D721Med (cell line): ENCODE measurements at places on chromosomes 2 and 18.

- DNase-seq: no peak
These were observed 758.4 kb upstream of the KLHL29 start for GRCh38 chr2:22626621-22627020.

DNA sequence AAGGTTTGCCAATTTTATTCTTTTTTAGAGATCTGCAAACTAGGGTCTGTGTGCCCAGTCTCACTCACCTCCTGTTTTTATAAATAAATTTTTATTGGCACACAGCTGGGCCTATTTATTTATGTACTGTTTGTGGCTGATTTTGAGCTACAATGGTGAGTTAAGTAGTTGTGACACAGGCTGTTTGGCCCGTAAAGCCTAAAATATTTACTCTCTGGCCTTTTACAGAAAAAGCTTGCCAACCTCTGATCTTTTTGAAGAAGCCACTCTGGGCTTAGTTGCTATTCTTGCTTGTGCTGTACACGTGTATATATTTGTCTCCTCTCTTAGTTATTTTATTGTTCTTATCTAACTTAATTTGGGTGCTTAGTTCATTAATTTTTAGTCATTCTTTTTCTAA is 14.5 kb downstream of the NAB1 start:
- DNase-seq: no peak

- no peak for DNase-seq
These were observed 223.0 kb upstream of the DOK6 start for GRCh38 chr18:69177702-69178101.

DNA sequence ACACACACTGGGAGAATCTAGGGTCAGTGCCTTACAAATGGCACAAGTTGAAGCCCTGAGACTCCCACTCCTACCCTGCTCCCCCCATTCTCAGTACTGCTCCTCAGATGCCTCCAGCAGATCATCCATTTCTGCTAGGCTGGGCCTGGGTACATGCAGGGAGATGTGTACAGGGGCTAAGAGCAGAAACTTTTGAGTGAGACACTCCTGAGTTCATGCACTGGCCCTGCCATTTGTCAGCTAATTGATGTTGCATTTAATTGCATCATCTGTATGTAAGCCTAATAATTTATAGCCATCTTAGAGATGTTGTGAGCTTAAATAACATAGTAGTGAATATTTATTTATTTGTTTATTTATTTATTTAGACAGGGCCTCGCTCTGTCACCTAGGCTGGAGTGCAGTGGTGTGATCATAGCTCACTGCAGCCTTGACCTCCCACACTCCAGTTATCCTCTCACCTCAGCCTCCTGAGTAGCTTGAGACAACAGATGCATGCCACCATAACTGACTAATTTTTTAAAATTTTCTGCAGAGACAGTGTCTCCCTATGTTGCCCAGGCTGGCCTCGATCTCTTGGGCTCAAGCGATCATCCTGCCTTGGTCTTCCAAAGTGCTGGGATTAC is 4.8 kb upstream of the CASP8 start:
- DNase-seq: no peak

DNA sequence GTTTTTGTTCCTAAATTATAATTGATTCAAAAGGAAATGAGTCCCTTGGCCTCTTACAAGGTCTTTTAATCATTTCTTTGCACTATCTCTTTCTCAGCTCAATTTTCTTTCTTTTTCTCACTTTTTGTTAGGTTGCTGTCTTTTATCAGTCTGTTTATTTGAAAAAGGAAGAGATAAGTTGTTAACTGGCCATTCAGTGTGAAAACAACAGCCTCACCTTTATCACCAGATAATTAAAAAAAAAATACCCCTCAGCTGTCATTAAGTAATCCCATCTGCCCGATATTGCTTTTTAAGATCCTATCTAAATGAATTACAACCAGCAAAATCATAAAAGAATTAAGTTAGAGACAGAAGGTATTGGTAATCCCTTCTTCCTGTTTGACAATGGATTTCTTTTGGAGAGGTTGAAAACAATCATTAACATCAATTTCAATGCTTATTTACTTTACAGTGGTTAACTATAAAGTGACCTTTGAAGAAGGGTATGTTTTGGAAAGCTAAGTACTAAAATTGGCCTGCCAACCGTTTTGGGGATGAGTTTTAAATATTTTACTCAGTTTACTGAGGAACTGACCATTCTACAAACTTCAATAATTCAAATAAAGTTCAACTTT is 104.9 kb downstream of the TGIF1 start:
- DNase-seq: no peak

GRCh38 chr2:175282300-175282699 is 100.8 kb upstream of the ATP5MC3 start:
- DNase-seq: no peak

DNA sequence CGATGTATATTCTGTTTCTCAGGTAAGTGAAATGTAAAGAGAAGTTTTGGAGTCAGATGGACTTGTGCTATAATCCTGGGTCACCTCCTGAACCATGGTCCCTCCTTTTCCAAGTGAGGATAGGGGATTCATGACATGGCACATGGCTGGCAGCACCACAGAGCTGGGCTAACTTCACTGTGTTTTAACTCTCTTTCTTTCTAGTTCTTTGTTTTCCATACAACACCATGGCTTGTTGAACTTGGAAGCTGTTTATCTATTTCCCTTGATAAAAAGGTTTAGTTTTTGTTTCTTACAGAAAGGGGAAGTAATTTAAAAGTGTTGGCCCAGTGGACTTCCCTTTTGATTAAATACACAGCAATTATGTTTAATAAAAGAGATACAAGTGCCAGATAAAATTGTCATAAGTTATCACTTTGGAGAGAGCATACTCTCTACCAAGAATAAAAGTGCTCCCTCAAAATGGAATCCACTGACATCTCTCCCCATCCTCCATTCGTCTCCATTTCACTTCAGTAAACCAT is 90.4 kb downstream of the PLCL1 start:
- DNase-seq: no peak

DNA sequence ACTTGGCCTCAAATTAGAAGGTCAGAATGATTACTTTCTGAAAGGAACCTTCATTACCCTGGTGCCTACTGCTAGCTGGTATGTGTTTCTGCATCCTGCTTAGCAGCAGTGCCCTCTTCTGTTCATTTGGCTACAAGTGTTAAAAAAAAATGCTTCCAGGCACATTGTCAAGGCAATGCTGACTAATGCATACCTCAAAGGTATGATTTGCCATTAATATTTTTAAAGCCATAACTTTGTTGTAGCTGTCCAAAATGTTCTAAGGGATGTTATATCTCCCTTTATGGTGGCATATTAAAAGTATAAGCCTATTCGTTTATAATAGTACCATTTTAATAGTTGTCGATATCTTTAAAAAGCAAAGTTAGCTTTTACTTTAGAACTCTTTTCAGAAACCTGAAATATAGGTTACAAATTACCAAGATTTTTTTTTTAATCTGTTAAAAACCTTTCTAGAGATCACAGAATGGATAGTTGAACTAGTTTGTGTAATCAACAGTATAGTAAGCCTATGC is 52.0 kb upstream of the FAM171B start:
- DNase-seq: peak; percentile 23

DNA sequence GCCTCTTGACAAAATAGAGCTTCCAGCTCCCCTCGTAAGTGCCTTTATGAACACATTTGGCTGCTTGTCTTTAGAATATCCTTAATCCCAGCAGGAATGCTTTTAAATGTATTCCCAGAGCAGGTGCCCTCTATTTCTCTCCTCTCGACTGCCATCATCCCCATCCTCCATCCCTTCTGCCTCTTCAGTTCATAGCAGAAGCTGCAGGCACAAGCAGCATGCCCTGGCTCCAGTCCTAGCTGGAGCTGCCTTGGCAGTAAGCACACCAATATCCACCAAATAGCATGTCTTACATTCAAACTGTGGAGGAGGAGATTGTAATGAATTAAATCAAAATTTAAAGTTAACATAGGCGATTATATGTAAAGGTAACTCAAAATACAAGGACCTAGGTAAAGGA is 891.3 kb upstream of the SLC39A10 start:
- no peak for DNase-seq

DNA sequence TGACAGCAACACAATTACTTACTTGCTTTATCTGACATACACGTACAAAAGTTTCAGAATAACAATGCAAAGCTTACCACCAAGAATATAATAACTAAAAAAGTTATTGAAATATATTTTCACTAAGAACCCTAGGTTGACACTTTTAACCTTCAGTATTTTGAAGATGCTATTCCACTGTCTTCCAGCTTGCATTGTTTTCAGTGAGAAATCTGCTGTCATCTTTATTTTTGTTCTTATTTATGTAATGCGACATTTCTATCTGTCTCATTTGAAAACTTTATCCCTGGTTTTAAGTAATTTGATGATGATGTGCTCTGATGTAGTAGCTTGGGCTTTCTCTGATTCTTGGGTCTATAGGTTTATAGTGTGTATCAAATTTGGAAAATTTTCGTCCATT is 165.0 kb upstream of the SMIM21 start:
- DNase-seq: no peak

- no peak for DNase-seq
These were observed 30.5 kb downstream of the HPCAL1 start for GRCh38 chr2:10333247-10333613.

DNA sequence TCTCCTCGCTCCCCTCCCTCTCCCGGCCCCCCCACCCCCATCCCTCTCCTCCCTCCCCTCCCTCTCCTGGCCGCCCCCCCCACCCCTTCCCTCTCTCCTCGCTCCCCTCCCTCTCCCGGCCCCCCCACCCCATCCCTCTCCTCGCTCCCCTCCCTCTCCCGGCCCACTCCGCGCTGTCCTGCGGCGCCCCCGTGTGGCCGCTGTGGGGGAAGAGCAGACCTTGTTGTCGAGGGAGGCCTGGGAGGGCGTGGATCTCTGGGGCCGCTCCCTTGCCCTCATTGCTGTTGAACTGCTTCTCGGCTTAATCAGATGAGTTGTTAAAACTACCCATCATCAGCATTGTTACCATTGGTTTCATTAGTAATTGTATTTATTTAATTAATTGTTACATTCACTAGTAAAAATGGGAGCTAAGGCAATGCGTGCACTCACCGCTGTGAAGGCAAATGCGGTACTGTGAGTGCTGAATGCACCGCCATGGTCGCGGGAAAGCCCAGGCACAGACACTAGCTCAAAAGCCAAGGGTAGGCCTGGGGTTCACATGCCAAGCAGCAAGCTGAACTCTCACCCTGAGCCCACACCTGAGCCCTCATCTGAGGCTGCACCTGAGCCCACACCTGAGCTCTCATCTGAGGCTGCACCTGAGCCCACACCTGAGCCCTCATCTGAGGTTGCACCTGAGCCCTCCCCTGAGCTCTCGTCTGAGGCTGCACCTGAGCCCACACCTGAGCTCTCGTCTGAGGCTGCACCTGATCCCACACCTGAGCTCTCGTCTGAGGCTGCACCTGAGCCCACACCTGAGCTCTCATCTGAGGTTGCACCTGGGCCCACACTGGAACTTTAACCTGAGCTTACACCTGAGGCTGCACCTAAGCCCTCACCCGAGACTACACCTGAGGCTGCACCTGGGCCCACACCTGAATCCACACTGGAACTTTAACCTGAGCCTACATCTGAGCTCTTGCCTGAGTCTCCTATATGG is 8.8 kb downstream of the RTP5 start:
- DNase-seq: peak; percentile 77

DNA sequence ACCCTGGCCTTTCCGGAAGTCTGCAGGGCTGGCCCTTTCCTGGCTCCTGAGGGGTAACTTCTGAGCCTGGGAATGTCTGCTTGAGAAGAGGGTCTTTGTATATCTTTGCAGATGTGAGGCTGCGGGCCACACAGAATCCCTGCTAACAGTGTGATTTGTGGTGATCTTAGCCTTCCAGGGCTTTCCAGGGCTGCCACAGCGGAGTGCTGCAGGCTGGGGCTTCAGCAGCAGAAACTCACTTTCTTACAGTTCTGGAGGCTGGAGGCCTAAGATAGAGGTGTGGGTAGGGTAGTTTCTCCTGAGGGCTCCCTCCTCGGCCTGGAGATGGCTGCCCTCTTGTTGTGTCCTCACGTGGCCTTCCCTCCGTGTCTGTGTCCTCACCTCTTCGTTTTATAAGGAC is 294.7 kb upstream of the HS6ST1 start:
- DNase-seq: no peak

DNA sequence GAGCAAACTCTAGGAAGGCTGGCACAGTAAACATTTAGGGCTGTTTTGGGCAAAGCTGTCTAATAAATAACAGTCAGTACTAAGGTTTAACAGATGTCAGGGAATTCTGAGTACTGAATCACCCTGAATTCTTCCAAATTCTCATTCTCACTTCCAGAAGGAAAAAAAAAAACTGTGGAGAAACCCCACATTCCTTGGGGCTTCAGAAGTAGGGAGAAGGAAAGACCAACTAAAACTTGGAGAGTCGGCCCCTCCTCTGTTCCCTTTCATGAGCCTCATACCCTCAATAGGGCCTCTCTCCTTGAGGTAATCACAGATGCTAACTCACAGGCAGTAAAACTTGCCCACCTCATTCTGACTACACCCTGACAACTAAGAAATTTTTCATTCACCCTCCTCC is 62.1 kb downstream of the CCDC148 start:
- DNase-seq: no peak

DNA sequence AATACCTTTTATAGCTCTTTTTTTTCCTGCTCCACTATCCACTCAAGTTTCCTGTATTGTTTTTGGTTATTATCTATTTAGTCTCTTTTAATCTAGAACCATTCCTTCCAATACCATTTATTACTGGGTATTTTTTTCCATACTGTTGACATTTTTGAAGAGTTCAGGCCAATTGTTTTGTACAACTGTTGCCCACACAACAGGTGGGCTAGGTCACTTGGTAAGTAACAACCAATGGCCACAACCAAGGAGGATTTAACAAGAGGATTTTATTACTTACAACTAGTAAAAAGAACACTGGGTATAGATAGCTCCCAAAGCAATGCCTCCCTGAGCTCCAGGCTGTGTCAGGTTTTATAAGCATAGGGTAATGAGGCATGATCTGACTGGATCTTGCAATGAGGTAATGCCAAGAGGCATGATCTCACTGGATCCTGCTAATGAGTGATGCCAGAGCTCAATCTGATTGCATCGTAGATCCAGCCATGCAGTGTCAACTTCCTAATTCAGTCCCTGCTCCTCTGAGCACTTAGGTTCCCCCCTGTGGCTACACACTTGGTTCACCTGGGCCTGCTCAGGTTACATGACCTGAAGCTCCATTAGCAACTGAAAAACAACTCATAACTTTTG is 7.1 kb upstream of the CEP68 start:
- DNase-seq: no peak

GRCh38 chr2:109217362-109218086 is 88.5 kb downstream of the SH3RF3 start:
- DNase-seq: no peak

DNA sequence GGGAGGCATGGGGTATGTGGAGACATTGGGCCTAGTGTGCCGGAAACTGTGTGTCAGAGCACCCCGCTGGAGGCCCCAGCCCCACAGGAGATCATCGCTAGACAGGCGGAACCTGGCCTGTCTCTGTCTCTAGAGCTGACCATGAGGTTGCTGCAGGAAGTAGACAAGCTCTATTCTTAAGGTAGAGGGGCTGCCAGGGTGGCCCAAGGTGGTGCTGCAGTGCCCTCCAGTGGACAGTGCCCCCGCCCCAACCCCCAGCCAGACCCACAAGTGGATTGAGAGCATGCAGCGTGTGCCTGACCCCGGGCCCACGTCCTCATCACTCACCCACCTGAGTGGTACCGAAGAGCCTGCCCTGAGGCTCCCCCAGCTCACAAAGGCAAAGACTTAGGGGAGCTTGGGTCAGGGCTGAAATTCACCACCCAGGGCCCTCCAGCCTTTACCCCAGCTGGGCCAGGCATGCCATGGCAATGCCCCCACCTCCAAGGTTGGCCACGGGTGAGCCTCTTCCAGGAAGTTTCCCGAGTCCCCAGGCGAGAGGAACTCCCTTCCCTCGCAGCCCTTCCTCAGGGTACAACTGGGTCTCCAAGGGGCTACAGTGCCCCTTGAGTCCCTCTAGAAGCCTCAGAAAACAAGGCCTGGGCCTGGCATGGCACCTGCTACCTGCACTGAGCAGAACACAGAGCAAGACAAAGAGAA is 155.0 kb downstream of the TTC32 start:
- DNase-seq: no peak
